Activated T-helper 17 cell treated with anti-CD3 and anti-CD28 coated beads, Interleukin-2, amount 50 U/mL, for 72 hours (primary cell): ENCODE measurements at places on chromosomes 4 and X.
A peak's percentile ranks its signal among the peaks of the same experiment; 100 is the strongest.

- H3K4me3 ChIP-seq, result no peak overlapping the region
- no peak overlapping the region for H3K27ac ChIP-seq
- no peaks in the 10 kb centered on the region for H3K36me3 ChIP-seq
- ATAC-seq, result no peak
Measured at GRCh38 chrX:19334945-19335626, 8.6 kb upstream of the PDHA1 start.

- no peak overlapping the region for H3K27ac ChIP-seq
- ATAC-seq, result no peak
- no peaks in the 10 kb centered on the region for H3K36me3 ChIP-seq
- no peaks in the 10 kb centered on the region for H3K27me3 ChIP-seq
- no peaks in the 10 kb centered on the region for H3K4me1 ChIP-seq
- no peak overlapping the region for H3K4me3 ChIP-seq
Measured at GRCh38 chr4:126475730-126476129, 1157.0 kb upstream of the INTU start.

DNA sequence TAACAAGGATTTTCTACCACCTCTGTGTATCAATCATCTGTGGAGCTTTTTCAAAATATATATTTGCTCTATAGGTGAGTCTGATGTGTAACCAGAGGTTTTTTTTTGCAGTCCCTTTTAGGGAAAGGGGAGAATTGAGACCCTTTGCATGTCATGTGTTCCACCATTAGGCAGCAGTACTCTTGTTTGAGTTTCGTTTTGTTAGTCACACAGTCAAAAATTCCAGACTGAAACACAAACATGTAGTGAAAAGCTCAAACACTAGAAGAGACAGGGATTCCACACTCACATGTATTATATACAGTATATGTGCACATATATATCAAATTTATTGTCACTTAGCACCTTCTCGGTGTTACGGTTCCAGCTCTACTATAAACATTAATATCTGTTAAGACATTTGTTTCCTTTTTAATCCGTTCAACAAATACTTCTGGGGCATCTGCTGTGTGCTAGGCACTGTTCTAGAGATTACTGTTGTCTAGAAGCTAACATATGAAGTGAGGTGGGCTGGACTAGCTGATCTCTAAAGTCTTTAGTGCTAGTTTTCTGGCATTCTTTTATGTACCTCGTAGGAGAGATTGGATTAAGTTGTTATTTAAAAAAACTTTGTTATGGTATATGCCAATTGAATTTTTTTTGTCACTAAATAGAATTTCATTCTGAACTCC, 5.5 kb downstream of the USP9X start:
- H3K27ac ChIP-seq, result no peak overlapping the region
- no peaks in the 10 kb centered on the region for H3K27me3 ChIP-seq

GRCh38 chrX:150465881-150466775, 102.3 kb upstream of the MTM1 start:
- H3K27ac ChIP-seq, result no peak overlapping the region
- H3K4me1 ChIP-seq, result no peaks in the 10 kb centered on the region
- H3K4me3 ChIP-seq, result no peak overlapping the region
- H3K27me3 ChIP-seq, result no peaks in the 10 kb centered on the region
- no peaks in the 10 kb centered on the region for H3K36me3 ChIP-seq

- peaks cover 3% of the 10 kb centered on the region for H3K4me1 ChIP-seq
- H3K4me3 ChIP-seq, result no peak overlapping the region
- ATAC-seq, result no peak
- peaks cover 8% of the 10 kb centered on the region for H3K27me3 ChIP-seq
Measured at GRCh38 chrX:104282166-104282725, 27.5 kb upstream of the ESX1 start.

GRCh38 chrX:103480526-103480925, 38.8 kb downstream of the RAB40A start:
- H3K27ac ChIP-seq, result no peak overlapping the region
- H3K36me3 ChIP-seq, result no peaks in the 10 kb centered on the region
- no peaks in the 10 kb centered on the region for H3K27me3 ChIP-seq
- no peak for ATAC-seq

- peaks cover 3% of the 10 kb centered on the region for H3K27me3 ChIP-seq
- no peak for ATAC-seq
- no peaks in the 10 kb centered on the region for H3K36me3 ChIP-seq
- H3K4me1 ChIP-seq, result no peaks in the 10 kb centered on the region
- no peak overlapping the region for H3K27ac ChIP-seq
Measured at GRCh38 chrX:84724576-84724975, 222.3 kb upstream of the HDX start.

GRCh38 chrX:81286608-81287007, 84.7 kb downstream of the SH3BGRL start:
- no peak overlapping the region for H3K27ac ChIP-seq
- H3K4me3 ChIP-seq, result no peak overlapping the region
- H3K27me3 ChIP-seq, result no peaks in the 10 kb centered on the region
- no peak for ATAC-seq
- peaks cover 24% of the 10 kb centered on the region for H3K36me3 ChIP-seq

- H3K4me3 ChIP-seq, result no peak overlapping the region
- no peaks in the 10 kb centered on the region for H3K36me3 ChIP-seq
- H3K27ac ChIP-seq, result no peak overlapping the region
- H3K27me3 ChIP-seq, result no peaks in the 10 kb centered on the region
- no peak for ATAC-seq
Measured at GRCh38 chrX:13307041-13307440, 12.8 kb downstream of the ATXN3L start.

GRCh38 chrX:96568071-96568470, 116.6 kb upstream of the DIAPH2 start:
- H3K4me3 ChIP-seq, result no peak overlapping the region
- no peak overlapping the region for H3K27ac ChIP-seq
- no peaks in the 10 kb centered on the region for H3K4me1 ChIP-seq

DNA sequence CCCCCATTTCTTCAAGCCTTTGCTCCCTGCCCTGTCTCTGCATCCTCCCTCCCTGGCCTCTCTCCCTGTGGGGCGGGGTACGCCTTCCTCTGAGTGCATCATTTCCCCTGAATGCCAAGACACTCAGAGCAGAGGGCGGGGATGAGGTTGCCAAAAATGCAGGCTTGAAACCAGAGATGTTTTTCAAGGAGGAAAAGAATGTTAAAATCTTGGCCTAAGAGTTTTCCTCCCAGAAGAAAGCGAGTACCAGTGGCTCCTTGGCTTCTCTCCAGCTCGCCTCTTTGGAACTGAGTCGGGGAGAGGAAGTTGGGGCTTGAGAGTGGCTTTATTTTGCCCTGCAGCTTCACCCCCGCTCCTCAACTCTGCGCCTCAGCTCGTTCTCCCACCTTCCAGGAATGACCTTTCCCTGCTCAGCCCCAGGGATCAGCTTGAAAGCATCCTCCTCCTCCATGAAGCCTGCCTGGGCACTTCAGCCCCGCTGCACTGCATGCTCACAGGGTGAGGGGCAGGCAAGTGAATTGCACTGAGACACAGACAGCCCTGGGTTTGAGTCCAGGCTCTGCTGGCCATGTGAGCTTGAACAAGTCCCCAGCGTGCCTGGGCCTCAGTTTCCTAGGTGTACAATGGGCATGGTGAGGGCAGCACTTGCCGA, 57.5 kb upstream of the SORCS2 start:
- no peaks in the 10 kb centered on the region for H3K27me3 ChIP-seq
- no peaks in the 10 kb centered on the region for H3K36me3 ChIP-seq
- H3K27ac ChIP-seq, result no peak overlapping the region
- ATAC-seq, result no peak

DNA sequence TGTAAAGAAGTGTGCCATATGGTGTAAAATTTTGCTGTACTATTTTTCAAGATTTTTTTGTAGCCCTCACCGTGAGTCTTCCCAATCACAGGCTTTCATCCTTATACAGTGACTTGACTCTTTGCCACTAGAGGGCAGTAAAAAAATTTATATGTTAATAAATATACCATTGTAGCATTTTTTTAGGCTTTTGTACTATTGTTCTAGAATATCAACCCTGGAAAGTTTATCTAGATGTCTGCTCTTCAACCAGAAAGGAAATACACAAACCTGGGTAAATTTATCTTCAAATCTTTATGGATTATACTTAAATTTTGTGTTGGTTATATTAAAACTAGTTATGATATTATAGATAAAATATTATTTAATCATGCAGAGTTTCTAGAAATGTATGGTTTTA, 235.3 kb downstream of the TENM3 start:
- H3K4me3 ChIP-seq, result no peak overlapping the region
- no peaks in the 10 kb centered on the region for H3K27me3 ChIP-seq
- H3K4me1 ChIP-seq, result no peaks in the 10 kb centered on the region
- H3K36me3 ChIP-seq, result no peaks in the 10 kb centered on the region
- peak; percentile 32 for ATAC-seq

DNA sequence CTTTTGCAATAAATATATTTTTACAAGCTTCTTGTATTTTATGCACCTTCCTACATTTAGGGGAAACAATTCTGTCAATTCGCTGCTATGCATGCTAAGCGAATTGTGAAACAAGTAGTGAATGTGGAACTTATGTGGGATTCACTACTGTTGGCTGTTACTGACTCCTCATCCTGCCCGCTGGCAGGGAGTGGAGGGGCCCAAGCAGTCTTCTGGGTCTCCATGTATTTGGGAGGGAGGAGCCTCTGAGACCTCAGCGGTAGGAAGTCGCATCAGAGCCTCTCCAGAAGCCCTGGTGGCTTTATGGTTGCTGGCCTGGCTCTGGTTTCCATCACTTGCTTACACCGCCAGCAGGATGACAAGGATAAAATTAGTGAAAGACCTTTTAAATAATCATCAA, 3.7 kb upstream of the SETD7 start:
- peaks cover 43% of the 10 kb centered on the region for H3K4me1 ChIP-seq
- peaks cover 14% of the 10 kb centered on the region for H3K36me3 ChIP-seq
- no peaks in the 10 kb centered on the region for H3K27me3 ChIP-seq

DNA sequence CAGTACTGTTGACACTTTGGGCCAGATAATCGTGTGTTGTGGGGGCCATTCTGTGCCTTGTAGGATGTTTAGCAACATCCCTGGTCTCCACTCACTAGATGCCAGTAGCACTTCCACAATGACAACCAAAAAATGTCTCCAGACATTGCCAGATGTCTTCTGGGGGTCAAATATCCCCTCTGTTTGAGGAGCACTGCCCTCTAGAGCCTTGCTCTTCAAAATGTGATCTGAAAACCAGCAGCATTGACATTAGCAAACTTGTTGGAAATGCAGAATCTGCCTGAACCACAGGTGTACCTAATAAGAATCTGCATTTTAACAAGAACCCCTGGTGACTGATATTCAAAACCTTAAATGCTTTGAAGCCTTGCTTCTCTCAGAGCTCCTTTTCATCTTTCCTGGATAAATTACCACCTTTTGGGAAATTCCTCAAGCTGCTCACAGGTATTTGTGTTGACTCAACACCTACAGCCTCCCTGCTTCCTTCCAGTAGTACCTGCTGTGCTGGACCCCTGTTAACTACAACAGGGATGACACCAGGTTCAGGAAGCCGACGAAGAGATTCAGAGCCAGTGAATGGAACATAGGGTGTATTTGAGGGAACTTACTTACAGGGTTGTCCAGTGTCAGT, 459.0 kb upstream of the NR3C2 start:
- no peaks in the 10 kb centered on the region for H3K27me3 ChIP-seq
- H3K36me3 ChIP-seq, result no peaks in the 10 kb centered on the region
- no peak for ATAC-seq
- H3K27ac ChIP-seq, result no peak overlapping the region

DNA sequence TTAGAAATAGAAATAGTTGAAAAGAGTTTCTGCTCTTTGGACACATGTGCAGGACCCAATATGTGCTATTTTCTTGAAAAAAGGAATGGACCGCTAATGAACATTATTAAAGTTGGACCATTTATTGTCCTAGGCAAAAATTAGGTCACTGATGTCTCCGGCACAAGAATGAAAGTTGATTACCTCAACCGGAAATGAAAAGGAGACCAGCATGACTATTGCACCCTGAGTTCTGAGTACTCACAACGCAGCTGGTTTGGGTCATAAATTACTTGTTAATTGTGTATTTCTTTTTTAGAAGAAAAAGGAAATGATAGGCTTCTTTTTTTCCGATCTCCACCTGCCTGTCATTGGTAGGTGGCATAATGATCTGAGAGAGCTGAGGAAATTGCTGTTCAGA, 232.7 kb downstream of the ARHGAP24 start:
- no peak overlapping the region for H3K27ac ChIP-seq
- H3K4me3 ChIP-seq, result no peak overlapping the region
- no peak for ATAC-seq
- H3K4me1 ChIP-seq, result no peaks in the 10 kb centered on the region
- no peaks in the 10 kb centered on the region for H3K36me3 ChIP-seq

DNA sequence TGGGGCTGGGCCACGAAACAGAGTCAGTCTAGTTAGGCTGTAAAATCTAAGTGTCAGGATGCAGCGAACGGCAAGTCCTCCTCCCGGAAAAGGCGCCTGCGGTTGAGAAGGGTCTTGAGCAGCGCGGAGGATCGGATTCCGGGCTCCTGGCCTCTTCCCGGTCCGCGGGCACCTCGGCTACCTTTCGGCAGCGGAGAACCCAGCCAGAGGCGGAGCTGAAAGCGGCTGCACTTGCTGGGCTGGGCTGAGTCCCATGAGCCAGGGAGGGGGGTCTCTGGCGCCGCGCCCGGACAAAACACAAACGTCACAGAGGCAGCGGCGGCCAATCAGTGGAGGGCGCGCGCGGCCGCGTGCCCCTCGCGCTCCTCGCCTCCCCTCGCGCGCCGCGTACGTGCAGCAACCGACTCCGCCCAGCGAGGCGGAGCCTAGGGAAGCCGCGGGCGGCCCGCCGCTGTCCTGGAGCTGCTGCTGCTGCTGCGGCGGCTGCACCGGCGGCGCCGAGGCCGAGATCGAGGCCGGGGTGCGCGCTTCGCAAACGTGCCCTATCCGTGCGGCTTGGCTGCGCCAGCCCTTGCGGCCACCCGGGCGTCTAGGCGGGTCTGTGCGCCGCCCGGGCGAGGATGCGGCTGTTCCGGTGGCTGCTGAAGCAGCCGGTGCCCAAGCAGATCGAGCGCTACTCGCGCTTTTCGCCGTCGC, at the start of gene PDK3:
PDK3 (plus strand) TSS at position 451 of the 696 bp plus-strand sequence; CDS start at position 621, 170 bp downstream.
- H3K4me3 ChIP-seq, result peak within 1 kb of the TSS; percentile 96
- peaks cover 34% of the 10 kb centered on the region for H3K36me3 ChIP-seq
- ATAC-seq, result peak; percentile 97
- H3K27me3 ChIP-seq, result no peaks in the 10 kb centered on the region
- H3K4me1 ChIP-seq, result peaks cover 6% of the 10 kb centered on the region

- no peaks in the 10 kb centered on the region for H3K4me1 ChIP-seq
- H3K27ac ChIP-seq, result no peak overlapping the region
- peaks cover 26% of the 10 kb centered on the region for H3K27me3 ChIP-seq
- no peak for ATAC-seq
Measured at GRCh38 chr4:143346206-143346605, 9.5 kb downstream of the GAB1 start.

GRCh38 chr4:85681221-85681657, 206.3 kb downstream of the ARHGAP24 start:
- H3K4me3 ChIP-seq, result no peak overlapping the region
- no peaks in the 10 kb centered on the region for H3K36me3 ChIP-seq
- no peak overlapping the region for H3K27ac ChIP-seq
- ATAC-seq, result no peak

DNA sequence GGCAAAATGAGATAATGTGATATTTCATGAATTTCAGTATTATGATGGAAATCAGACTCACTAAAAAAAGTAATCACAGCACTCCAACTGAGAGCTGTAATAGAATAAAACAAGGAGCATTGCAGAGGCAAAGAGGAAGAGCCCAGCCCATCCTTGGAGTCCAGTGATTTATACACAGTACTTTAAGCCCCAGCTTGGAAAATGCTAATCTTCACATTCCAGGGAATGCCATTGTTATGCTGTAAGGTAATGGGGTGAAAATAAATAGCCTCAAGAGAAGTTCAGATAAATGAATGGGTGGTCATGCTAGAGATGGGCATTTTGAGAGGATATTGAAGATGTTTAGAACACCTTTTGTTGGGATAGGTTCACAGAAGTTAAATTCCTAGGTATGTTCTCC, 190.3 kb upstream of the TAPT1 start:
- H3K4me3 ChIP-seq, result no peak overlapping the region
- H3K27me3 ChIP-seq, result peaks cover 3% of the 10 kb centered on the region
- H3K36me3 ChIP-seq, result no peaks in the 10 kb centered on the region
- H3K4me1 ChIP-seq, result no peaks in the 10 kb centered on the region
- no peak for ATAC-seq
